ENCODE measurements at places on chromosomes 11 and 22.

DNA sequence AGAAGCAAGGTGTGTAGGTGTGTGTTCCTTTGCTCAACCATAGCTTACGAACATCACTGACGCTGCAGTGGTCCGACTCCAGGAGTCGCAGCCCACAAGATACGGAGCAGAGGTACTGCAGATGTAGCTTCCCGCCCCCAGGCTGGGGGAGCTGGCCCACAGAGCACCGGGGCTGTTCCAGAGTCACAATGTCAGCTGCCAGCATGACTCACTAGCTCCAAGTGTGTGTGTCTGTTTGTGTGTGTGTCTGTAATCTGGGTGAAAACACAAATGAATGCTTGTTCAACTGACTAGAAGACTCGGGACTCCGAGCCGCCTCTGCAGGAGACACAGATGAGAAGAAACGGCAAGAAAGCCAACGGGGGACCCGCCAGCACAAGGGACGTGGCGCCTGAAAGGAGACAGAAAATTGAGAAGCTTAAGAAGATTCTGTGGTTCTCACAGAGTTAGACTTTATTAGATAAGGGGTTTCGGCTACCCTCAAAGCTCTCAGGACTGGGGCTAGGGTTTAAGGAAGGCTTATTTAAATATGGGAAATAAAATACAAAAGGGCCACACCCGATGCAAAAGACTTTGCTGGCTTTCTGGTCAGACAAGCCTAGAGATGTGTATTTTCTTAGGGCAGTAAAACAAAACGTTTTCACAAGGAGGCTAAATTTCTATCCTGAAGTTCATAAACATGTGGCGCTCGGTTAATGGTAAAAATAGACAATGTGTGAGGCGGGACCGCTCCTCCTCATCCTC lies 10.7 kb downstream of the VSIG10L2 start:
- no peak for DNase-seq

DNA sequence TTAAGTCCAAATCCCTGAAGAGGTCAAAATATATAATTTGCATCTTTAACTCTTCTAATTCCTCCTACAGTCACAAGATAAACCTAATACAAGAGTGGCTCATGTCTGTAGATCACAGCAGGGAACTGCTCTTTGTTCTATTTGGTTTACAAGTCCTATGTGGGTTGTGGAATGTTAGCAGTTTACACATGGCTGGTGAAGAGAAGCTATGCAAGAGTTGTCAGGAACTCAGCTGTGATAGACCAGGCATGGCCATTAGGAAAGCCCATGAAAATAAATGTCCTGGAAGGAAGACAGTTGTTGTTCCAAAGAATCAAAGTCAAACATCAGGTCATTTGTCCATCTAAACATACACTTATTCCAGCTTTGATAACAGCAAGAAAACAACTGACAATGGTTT lies 312.4 kb upstream of the PITPNB start:
- no peak for DNase-seq

GRCh38 chr11:130179396-130180306 lies 20.1 kb downstream of the ST14 start:
- DNase-seq, result no peak

DNA sequence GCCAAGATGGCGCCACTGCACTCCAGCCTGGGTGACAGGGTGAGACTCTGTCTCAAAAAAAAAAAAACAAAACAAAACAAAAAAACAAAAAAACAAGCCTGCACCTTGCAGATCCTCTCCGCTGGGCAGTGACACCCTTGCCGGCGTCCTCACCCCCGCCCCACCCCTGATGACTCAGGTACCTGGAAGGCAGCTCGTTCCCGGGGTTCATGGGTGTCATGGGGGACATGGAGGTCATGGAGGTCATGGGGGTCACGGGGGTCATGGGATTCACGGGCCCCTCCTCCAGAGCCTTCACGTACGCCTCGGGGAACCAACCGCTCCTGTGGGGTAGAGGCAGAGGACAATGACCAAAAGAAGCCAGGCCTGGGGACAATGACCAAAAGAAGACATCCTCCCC lies 3.0 kb upstream of the SLC16A8 start:
- DNase-seq, result no peak

DNA sequence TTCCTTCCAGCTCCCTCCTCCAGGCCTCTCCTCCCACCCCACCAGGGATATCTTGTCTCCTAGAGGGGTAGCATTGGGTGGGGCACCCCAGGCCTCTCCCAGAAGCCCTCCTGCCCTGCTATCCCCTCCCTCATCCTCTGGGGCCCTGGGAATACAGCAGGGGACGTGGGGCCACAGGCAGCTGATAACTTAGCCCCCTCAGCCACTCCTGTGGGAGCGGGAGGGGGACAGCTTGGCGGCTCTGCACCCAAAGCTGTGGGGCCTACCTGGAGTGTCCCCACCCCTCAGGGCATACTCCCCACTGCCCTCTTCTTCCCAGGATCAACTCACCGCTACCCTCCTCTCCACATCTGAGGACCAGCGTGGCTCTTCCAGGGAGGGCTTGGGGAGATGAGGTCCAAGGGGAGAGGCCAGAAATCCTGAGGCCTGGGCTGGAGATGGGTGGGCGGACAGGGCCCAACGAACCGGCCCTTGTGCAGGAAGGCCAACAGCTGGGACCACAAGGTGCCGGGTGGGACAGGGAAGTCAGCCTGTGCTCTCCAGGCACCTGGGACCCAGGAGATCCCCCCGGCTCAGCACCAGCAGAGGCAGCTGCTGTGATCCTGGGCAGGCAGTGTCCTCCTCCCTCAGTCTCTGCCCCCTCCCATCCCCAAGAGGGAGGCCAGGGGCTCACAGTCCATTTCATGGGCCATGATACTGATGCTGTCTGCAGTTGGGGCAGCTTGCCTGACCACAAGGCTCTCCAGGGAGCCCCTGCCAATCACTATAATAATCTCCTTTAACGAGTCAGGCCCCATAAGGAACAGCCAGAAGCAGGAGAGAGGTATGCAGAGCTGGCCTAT lies 23.2 kb downstream of the NEAT1 start:
- no peak for DNase-seq

DNA sequence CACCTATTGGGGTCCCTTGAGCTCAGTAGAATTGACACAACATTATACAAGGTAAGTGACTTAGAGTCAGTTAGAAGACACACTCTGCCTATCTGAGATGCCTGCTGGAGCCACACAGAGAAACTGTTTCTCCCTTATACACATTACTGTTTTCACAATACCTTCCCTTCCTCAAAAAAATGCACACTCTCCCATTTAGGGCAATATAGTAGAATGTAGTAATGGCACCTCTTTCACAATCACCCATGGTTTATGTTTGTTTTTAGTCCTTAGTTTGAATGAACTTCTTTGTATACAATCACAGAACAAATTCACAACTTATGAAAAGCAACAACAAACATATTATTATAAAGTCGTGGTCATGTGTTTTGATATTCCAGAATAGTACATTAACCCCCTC lies 14.3 kb downstream of the OR52H1 start:
- DNase-seq, result no peak

GRCh38 chr11:111730871-111731591 lies 35.2 kb downstream of the PPP2R1B start:
- no peak for DNase-seq

GRCh38 chr22:19824212-19824925 lies 30.3 kb downstream of the GNB1L start:
- no peak for DNase-seq

- no peak for DNase-seq
Observed at GRCh38 chr11:76689313-76690260, 19.0 kb upstream of the LRRC32 start.

- no peak for DNase-seq
Observed at GRCh38 chr11:116930177-116930576, 92.8 kb upstream of the APOA1 start.

DNA sequence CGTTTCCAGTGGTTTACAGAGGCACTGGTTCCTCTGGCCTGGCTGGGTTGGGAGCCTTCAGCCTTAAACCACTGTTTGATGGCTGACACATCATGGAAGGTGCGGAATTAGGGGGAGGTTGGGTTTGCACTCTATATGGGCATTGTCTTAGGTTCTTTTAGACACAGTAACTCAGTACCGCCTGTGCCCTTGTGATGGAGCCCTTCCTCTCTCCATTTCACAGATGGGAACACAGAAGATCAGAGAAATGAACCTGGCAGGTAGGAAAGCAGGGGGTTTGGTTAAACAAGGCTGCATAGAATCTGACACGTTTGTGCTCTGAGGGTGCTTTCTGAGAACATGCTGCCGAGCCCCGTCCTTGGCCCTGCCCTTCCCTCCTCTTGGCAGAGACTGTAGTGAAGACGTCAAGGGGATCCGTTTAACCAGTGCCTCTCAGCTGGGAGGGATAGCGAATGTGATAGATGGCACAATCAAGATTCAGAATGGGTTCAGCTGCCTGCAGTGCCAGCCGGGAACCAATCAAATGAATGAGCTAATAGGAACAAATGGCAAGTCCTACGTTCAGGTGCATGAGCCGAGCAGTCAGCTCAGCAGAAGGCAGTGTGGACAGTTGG lies 228.6 kb downstream of the TBC1D22A start:
- no peak for DNase-seq

- DNase-seq, result no peak
Observed at GRCh38 chr22:35197071-35197470, 60.2 kb upstream of the HMGXB4 start.

- DNase-seq, result no peak
Observed at GRCh38 chr22:36111316-36111715, 49.2 kb downstream of the APOL3 start.

DNA sequence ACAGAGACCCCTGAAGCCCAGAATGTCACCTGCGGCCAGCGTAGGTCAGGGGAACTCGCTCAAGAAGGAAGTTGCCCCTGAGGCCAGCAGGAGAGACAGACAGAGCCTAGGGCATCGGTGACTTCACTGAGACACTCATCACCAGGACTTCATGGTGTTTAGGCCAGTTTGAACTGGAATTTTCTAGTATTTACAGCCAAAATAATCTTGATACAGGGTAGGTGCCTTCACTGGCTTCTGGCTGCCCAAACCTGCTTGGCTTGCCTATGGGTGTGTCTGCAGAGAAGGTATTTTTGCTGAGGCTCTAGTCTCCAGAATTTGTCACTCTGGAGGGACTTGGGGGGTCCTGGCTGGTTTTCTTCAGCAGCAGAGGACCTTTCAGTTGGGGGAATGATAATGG lies 86.6 kb downstream of the FBXO7 start:
- DNase-seq, result no peak

- no peak for DNase-seq
Observed at GRCh38 chr11:44607319-44607962, 42.0 kb downstream of the CD82 start.

GRCh38 chr22:32375678-32376450 lies 18.2 kb downstream of the RFPL3 start:
- DNase-seq, result no peak

- no peak for DNase-seq
Observed at GRCh38 chr11:61041755-61042518, 60.4 kb upstream of the CD5 start.

- no peak for DNase-seq
Observed at GRCh38 chr22:35307892-35308291, 8.2 kb downstream of the TOM1 start.

DNA sequence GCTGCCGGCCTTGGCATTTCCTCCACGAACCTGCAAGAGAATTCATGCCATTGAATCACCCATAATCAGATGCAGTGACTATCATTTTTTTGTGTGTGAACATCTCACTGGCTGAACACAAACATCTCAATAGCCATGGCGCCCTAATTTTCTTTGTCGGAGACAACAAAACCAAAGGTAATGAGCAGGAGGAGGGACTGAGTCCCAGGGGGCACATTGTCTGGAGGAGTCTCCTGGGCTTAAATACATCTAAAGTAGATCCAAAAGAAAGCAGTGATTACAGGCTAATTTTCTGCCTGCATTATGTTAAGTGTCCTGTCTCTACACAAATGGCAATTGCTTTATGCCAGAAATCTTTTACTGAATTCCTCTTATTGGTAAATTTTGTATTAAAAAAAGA lies 113.5 kb downstream of the NTM start:
- no peak for DNase-seq

- DNase-seq, result no peak
Observed at GRCh38 chr11:65869643-65870306, 2.8 kb downstream of the EFEMP2 start.

- DNase-seq, result no peak
Observed at GRCh38 chr11:61883327-61883726, 8.0 kb downstream of the FADS3 start.

- DNase-seq, result no peak
Observed at GRCh38 chr22:40594924-40595323, 41.6 kb downstream of the MRTFA start.

- DNase-seq, result no peak
Observed at GRCh38 chr11:69135420-69136363, 20.0 kb upstream of the SMIM38 start.

- DNase-seq, result no peak
Observed at GRCh38 chr11:117107701-117108590, 9.7 kb upstream of the SIK3 start.

DNA sequence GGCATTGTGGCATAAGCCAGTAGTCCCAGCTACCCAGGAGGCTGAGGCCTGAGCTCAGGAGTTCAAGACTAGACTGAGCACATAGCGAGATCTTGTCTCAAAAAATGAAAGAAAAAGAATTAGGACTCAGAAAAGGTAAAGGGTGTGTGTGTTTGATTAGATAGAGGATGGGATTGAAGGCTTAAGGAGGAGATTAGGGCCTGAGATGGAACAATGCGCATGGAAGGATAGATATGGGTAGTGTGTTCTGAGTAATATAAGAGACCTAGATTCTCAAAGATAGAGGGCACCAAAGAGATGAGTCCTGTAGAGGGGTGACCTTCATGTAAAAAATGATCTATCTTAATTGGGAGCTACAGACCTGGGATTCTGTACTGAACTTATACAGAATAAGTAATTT lies 17.3 kb upstream of the RAB30 start:
- no peak for DNase-seq

DNA sequence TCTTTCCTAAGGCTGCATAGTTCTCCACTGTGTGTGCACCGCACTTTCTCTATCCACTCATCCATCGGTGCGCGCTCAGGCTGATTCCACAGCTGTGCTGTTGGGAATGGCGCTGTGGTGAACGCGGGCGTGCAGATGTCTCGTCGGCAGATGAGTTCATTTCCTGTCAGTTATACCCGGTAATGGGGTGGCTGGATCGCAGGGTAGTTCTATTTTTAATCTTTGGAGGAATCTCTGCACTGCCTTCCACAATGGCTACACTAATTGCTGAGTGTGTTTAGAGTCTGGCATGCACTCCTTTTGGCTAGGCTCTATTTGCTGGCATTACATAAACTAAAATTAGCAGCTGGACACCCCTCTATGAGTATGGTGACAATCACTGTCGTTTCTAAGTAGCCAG lies 27.9 kb upstream of the KRTAP5-7 start:
- no peak for DNase-seq

GRCh38 chr11:132047167-132047566 lies 676.8 kb downstream of the NTM start:
- DNase-seq, result no peak

GRCh38 chr11:120740380-120740779 lies 228.8 kb downstream of the GRIK4 start:
- no peak for DNase-seq

Measured in fibroblast of the conjunctiva (primary cell).